EL (cell line): ENCODE measurements at places on chromosomes 5 and 9.
A peak's percentile ranks its signal among the peaks of the same experiment; 100 is the strongest.

GRCh38 chr9:69937360-69937759 is 106.3 kb upstream of the MAMDC2 start:
- peak; percentile 34 for DNase-seq

DNA sequence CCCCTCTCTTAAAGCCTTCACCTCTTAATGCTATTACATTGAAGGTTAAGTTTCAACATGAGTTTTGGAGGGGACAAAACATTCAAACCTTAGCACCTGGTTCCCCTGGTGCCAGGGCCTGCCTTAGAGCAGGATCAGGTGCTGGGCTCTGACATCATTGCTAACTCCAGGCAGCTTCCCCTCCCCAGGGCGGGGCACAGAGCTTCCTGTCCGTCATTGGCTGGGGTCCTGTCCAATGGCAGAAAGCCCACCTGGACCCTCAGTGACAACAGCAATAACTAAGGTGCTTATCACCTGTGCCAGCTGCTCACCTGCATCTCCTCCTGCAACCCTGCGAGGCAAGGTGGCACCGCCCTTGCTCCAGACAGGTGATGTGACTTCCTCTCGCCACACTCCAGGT is 177.4 kb downstream of the NSG2 start:
- no peak for DNase-seq

- no peak for DNase-seq
Measured at GRCh38 chr9:13054389-13054788, 225.1 kb downstream of the MPDZ start.

DNA sequence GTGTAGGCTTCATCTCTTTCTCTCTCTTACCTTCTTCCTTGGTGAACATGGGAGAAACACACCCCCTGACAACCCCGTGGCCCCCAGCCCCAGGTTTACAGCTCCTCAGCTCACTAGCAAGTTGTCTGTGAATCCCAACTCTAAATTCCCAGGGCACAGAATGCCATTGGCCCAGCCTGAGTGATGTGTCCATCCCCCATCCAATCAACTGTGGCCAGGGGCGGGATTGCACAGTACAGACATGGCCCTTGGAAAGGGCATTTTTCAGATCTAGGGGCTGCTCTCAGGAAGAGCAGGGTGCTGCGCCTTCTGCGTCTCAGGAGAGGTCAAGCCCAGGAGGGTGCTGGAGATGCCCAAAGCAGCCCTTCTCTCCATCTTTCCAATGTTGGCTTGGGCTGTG is 48.2 kb upstream of the ASS1 start:
- no peak for DNase-seq
